ENCODE measurements at places on chromosomes 12 and 14.
A peak's percentile ranks its signal among the peaks of the same experiment; 100 is the strongest.

- DNase-seq = no peak
Observed at GRCh38 chr14:76762411-76763095, 1.3 kb downstream of the VASH1 start.

DNA sequence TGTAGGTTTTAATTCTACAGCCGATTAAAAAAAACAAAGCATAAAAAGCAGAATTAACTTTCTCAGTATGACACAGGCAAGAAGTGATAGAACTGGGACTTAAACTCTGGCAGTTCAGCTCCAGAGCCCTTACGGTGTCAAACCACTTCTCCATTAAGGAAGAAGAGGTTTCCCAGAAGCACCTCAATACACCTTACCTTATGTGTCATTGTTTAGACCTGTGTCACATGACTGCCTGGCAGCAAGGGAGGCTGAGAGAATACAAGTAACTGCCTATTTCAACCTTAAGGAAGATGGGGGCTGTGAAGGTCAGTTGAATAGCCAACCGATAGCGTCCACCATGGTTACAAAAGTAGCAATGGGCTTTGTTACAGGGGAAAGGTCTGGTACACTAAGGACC, 54.6 kb upstream of the ARHGAP5 start:
- DNase-seq = no peak

GRCh38 chr14:80388980-80389711, 177.8 kb upstream of the DIO2 start:
- no peak for DNase-seq

DNA sequence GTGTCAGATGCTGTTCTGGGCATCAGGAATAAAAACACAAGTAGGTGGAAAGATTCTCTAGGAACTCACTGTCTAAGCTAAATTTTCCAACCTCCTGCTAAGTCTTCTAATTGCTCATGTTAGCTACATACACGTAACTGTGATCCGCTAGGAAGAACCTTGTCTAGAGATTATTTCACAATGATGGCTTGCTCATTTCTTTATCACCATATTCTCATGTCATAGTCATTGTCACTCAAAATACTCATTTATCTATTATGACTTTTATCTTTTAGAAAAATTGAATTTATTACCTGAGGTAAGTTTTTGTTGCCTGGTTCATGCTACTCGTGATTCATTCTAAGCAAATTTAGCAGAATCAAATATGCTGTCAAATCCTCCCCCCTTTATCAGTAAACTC, 1402.4 kb upstream of the FLRT2 start:
- DNase-seq = no peak

DNA sequence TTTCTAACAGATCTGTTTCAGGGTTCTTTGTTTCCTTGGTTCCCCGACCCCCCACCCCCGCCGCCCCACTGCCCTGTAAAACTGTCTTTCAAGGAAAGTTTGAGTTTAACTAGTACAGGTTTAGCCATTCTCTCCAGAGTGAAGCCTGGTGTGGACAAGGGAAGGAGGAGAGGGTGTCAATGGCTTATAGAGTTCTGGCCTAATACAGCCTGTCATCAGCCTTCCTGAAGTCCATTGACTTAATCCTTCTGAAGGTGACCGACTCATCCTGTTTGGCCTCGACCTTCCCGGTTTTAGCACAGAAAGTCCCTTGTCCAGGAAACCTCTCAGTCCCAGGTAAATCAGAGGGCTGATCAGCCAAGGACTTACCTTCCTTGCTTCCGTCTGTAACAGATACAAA, 11.0 kb upstream of the P2RX4 start:
- DNase-seq = no peak

DNA sequence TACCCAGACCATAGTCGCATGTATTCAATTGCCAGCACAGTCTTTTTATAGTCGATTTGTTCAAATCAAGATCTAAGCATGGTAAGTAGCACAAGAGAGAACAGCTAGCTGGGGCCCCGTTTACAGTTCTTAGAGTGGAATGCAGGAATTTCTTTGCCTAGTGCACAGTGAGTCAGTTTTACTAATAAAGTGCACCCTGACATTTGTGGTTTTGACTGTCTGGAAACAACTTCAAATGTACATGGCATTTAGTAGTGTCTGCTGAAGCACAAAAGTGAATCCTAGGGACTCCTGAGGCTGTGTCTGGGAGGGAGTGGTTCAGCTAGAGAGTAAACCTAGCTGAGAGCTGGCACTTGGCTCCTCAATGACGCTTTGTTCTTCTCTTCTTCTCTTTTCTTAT, 64.9 kb downstream of the TMX1 start:
- no peak for DNase-seq

DNA sequence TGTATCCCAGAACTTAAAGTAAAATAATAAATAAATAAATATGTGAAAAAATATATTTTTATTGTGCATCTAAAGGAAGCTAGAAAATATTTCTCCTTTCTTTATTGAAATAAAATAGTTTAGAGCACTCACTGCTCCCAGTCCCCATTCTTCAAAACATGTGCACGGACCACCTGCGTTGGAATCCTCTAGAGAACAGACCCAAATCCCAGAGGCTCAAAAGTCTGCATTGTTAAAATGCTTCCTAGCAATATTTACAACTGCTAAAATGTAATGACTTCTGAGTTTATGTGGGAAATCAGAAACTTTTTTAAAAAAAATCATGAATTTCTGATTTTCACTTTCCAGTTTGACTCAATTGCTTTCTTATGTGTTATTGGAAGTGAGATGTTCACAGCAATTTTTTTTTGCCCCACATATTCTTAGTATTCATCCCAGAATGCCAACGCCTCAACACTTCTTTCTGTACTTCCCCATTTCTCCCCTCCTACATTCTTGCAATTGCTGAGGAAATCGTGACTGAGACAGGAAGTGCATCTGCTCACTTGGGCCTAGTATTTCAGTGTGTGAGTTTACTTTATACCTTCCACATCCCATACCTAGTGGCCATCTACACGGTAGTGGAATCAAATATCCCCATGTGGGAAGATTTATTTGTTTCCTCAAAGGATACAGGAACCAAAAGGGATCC, 116.0 kb upstream of the FLRT2 start:
- no peak for DNase-seq

GRCh38 chr14:29927376-29928116, at the start of gene PRKD1:
PRKD1 (minus strand) TSS chr14:29927847.
- DNase-seq = no peak

DNA sequence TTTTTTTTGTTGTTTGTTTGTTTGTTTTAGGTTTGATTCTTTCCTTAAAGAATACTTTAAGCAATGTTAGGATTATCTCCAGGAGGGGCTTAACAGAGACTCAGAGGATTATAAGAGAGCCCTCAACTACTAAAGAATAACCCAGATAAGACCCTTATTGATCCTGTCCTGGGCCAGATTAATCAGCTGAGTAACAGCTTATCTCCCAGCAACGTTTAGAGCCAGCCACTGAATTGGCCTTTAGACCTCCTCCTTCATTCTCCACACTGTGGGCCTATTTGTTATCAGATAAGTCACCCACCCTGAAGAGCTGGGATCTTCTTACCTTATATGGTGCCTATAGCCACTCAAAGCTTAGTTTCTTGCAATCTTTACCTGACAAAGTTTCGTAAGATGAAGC, 71.1 kb downstream of the FIGNL2 start:
- DNase-seq = no peak

GRCh38 chr14:38481952-38482678, 226.2 kb upstream of the CLEC14A start:
- no peak for DNase-seq

DNA sequence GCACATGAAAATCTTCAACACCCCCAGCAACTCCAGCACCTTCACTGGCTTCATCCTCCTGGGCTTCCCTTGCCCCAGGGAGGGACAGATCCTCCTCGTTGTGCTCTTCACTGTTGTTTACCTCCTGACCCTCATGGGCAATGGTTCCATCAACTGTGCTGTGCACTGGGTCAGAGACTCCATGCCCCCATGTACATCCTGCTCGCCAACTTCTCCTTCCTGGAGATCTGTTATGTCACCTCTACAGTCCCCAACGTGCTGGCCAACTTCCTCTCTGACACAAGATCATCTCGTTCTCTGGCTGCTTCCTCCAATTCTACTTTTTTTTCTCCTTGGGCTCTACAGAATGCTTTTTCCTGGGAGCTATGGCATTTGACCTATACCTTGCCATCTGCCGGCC, 11.5 kb upstream of the OR11G2 start:
- DNase-seq = no peak

- no peak for DNase-seq
Observed at GRCh38 chr12:72304751-72305150, 32.6 kb downstream of the TRHDE start.

DNA sequence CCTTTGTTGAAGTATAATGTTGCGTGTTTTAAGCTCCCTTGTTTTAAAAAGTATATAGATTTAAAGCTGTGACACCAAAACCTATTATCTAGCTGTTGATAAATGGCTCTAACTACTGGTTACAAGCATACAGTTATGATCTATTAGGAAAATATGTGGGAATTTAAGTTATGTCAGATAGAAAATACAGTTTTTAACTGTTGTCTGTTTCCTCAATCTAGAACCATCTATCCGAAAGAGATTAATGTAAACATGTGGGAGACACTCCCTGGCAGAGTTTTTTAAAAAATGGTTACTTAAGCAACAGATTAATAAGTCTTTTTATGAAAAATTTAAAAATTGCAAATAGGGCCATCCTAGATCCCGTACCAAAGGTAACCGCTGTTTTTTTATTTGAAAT, 8.2 kb downstream of the RPL36AL start:
- DNase-seq = no peak

- DNase-seq = no peak
Observed at GRCh38 chr12:43786899-43787693, 19.0 kb downstream of the TWF1 start.

DNA sequence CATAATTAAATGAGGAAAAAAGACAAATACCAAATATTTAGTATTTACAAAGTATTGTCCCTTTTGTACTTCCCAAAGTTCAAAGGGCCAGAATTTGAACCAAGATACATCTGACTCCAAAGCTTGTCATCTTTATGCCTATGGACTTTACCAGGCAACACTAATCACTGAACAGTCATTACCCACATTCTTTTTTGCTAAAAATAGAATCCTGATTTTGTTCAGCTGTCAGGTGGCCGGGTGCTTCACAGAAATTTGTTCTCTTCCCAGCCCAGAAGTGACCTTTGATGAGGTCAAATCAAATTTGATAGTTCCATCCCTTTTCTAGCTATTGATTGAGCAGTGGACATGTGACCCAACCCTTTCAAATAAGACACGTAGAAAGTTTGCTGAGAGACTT, 121.6 kb downstream of the LLPH start:
- no peak for DNase-seq

GRCh38 chr14:60710494-60710893, 13.7 kb downstream of the SIX4 start:
- DNase-seq = no peak

- peak; percentile 61 for DNase-seq
Observed at GRCh38 chr14:24339284-24340151, at the start of gene RIPK3. RIPK3 (minus strand) TSS chr14:24339991; CDS start chr14:24339826, 165 bp downstream.

DNA sequence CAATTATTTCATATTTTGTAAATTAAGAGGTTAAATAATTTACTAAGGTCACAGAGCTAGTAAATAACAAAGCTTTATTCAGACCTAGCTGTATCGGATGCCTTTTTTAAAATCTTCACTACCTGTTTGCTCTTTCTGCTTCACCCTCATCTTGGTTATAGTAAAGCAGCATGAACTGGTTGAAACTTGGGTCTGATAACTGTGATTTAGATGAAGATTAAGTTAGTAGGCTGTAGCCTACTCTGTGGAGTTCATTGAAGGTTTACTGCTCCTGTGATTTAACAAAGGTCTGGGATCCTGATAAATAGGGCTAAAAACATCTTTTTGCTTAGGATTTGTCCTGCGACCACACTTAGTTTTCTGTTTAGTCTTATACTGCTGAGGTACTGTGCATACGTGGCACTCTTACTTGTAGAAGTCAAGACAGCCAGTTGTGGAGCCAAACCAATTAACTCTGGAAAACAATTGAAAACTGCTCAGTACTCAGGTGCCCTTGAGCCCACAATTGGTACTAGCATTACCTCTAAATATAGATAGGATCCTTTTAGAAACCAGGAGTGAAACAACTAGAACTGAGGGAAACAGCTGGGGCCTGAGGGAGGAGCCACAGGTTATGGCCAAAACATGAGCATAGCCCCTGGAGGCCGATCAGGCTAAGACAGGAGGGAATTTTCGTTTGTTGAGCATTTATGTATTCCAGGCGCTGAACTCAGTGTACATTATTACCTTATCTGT, 2.3 kb downstream of the SPATS2 start:
- no peak for DNase-seq

DNA sequence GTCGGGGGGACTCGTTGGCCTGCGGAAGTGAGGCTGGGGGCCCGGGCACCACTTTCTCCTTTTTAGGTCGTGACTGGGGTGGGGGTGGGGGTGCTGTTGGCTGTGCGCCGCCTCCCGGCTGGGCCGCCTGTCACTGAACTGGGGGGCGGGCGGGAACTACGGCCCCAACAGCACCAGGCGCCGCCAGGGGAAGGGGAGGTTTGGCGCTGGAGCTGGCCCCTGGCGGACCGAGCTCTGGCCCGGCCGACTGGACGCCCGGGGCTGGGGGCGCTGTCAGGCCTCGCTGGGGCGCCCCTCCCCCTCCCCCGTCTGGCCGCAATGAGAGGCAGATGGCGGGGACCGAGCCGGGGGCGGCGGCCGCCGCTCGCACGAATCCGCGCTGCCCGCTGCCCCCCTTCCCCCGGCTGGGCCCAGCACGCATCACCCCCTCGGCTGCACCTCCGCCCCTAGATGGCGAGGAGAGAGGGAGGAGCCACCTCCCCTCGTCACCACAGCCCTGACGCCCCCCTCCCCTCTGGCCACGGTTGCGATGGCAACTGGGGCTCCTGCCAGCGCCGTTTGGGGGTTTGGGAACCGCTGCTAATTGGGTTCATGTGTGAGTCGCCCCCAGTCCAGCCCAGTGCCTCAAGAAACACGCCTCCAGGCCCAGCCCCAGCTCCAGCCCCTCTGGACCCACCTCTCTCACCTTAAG, 723 bp downstream of the NFATC4 start:
- no peak for DNase-seq

DNA sequence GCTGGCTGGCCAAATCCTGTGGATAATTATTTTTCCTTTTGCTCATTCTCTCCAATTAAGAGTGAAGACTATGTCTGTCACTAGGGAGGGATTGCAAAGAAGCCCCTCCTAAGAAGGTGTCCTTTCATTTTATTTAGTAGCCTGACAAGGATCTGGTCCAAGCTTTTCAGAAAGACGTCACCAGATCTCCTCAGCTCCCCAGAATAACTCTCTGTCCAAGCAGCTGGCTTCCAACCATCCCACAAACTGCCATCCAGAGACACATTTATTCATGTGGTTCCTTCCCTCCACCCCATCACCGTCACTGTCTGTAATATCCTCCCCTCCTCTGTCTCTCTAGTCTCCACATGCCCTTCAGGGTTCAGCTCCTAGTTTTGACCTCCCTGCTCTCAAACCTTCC, 69.9 kb downstream of the PPM1H start:
- no peak for DNase-seq
